ENCODE measurements at places on chromosomes 16 and 17.

DNA sequence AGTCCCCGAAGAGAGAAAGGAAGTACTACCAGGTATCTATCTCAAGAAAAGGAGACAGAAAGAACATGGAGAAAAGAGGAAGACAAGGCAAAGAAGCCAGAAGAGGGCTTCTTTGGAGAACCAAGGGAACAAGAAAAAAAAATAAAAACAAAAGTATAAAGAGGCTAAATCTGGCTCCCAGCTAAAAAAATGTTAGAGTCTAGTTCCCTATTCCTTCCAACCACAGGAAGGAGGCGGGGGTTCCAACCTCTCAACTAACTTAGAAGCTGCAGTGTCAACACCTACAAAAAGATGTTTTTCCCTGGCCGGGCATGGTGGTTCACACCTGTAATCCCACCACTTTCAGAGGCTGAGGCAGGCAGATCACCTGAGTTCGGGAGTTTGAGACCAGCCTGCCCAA is 13.4 kb downstream of the UTP6 start:
- no peak for DNase-seq

DNA sequence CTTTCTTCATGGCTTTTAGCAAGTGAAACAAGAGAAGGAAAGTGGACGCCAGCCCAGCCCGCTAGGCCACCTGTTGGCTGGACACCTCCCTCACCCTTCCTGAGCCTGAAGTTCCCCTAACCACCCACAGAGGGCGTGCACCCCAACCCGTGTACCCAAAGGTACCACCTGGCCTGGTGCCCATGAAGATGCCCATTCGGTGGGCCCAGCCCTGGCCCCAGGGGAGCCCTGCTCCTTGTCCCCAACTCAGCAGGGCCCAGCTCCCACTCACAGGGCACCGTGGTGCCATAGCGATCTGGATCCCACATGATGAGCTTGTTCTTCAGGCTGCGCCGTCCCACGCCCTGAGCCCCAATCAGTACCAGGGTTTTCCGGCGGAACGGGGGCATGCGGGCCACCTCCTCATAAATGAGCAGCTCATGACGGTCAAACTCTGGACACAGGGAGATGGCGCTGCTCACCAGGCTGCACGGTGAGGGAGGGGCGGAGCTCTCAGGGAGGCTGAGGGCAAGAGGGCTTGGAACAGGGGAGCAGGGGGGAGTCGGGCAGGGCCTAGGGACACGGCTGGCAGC is 26.8 kb downstream of the MPP2 start:
- DNase-seq, result no peak

DNA sequence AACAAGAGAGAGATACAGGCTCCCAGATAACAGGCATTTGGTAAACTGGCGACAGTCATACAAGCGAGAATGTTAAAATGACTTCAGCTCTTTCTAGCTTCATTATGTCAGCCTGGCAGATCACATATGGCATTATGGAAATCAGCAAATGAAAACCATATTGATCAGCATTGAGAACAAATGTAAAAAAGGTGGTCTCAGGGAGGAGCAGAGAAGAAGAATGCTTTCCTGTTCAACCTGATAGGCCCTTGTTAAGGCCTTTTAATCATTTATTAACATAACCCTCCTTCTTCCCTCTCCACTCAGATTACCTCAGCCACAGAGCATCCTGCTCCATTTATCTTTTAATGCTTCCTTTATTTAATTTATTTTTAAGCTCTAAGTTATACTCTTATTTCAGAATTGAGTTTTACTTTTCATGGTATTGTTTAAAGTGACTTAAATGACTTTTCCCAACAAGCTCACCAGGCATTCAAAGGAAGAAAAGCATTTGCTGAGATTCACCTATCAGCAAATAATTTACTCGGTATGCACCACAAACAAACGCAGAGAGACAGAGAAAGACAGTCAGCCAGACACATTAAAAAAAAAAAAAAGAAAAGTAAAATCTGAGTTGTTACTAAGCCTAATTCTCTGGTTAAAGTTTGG is 243.9 kb upstream of the TBX2 start:
- no peak for DNase-seq

GRCh38 chr17:82320956-82321927 is 3.8 kb upstream of the CD7 start:
- no peak for DNase-seq

DNA sequence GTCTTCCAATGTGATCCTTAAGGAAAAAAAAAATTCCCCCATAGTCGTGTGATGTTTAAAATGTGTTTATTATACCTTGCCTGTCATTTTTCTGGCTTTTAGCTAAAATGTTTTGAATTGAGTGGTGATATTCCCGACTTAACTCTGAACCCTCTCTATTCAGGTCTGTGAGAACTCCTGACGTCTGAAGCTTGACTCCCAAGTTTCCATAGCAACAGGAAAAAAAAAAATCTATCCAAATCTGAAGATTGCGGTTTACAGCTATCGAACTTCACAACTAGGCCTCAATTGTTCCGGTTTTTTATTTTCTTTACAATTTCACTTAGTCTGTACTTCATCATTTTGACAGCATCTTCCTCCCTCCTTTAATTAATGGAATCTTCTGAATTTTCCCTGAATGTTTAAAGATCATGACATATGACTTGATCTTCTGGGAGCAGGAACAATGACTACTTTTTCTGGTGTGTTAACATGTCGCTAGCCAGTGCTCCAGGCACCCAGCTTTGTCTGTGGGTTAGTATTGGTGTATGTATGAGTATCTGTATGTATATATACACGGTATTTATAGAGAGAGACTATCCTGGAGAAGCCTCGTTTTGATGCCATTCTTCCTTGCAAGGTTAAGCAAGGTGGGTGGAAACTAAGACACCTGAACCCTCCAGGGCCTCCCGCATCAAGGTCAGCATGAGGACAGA is 12.8 kb upstream of the HSBP1 start:
- DNase-seq, result no peak

GRCh38 chr16:13376174-13376573 is 474.8 kb downstream of the SHISA9 start:
- DNase-seq, result no peak

DNA sequence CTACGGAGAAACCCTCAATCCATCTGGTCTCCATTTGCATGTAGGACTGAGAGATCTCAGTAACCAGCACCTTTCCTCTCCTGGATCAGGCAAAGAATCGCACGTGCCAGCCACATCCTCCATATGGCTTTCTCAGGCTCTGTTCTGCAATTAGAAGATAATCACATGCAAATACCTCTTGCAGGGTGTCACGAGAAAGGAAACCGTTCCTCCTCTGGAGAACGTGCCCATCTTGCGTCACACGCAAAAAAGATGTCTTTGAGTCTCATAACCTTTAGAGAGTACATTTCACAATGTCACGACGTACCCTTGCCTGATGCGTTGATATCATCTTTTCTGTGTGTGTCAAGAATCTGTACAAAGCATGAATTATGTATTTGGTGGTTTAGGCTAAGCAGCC is 36.2 kb upstream of the DNAH17 start:
- no peak for DNase-seq

DNA sequence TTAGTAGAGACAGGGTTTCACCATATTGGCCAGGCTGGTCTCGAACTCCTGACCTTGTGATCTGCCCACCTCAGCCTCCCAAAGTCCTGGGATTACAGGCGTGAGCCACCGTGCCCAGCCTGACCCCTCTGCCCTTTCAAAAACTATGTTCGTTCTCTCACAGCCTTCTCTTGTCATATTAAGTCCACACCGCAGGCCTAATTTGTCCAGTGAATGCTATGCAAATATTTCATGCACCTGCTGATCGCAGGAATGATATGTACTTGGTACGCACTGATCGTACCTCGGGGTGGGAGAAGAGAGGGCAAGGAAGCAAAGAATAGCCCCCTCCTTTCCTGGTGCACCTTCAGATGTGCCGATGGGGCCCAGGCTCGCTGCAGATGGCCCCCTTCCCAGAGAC is 3.0 kb upstream of the BIRC5 start:
- no peak for DNase-seq

GRCh38 chr17:77863814-77864161 is 94.7 kb upstream of the TNRC6C start:
- DNase-seq, result peak; percentile 14

DNA sequence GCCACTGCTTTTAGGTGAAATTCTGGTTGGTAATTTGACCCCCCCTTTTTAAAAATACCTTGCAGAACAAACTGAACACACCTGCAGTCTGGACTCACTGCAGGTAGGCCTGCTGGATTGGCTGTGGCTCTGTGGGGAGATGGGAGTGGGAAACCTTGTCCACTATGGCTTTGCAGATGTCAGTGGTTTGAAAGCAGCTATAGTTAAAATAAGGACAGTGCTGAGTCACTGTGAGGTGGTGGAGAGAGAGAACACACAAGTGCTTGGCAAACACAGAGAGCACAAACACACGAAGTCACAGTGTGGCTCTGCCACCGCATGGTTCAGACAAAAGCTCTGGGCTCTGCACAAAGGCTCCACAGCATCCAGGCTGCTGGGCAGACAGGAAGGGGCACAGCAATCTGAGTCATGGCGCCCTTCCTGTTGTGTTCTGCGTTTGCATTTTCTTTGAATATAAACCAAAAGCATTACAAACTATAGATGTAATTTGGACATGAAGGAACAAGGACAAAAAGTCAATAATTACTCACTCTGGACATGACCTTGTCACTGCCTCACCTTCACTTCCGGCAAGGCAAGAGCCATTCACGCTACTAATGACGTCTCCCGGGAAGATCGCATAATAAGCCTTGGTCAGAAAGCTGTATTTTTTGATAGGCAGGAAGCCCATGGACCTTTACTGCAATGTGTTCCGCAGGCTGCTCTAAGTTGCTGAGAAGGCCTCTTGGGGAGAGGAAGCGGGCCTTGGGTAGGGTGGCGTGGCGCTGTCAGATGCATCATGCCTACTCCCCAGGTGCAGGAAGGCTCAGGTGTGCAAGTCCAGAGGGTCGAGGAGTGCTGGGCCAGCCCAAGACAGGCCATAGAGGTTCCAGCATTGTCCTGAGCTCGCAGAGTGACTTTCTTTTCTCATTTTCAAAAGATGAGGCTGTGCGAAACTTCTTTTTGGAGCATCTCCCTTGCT is 60.1 kb upstream of the MED9 start:
- DNase-seq, result peak; percentile 60

- peak; percentile 10 for DNase-seq
Observed at GRCh38 chr17:69326377-69327059, 415 bp downstream of the ABCA5 start.

DNA sequence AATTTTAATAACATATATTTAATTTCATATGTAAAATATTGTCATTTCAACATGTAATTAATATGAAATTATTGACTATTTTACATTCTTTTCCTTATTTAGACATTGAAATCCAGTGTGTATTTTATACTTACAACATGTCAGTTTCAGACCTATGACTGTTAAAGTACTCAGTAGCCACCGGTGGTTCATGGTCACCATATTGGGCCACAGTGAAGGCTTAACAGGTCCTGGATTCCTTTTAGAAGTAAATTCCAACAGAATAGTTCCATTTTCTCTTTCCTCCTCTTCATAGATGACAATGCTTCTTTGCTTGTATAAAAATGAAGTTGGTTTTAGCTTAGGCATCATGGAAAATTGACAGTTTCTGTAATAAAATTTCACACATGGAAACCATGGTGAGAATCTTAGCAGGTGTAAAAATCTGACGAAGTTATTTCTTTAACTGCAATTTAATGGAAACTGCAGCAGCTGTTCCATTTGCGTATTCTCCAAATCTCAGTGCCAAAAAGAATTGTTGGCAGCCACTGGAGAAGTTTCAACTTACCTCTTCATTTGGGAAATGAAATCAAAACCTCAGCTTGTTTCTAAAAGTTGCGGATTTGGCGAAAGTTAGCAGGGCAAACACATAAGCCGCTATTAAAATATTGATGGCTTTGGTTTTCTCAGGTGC is 231.1 kb downstream of the CDH13 start:
- DNase-seq, result no peak

GRCh38 chr17:7019839-7020519 is 2.9 kb upstream of the BCL6B start:
- no peak for DNase-seq

DNA sequence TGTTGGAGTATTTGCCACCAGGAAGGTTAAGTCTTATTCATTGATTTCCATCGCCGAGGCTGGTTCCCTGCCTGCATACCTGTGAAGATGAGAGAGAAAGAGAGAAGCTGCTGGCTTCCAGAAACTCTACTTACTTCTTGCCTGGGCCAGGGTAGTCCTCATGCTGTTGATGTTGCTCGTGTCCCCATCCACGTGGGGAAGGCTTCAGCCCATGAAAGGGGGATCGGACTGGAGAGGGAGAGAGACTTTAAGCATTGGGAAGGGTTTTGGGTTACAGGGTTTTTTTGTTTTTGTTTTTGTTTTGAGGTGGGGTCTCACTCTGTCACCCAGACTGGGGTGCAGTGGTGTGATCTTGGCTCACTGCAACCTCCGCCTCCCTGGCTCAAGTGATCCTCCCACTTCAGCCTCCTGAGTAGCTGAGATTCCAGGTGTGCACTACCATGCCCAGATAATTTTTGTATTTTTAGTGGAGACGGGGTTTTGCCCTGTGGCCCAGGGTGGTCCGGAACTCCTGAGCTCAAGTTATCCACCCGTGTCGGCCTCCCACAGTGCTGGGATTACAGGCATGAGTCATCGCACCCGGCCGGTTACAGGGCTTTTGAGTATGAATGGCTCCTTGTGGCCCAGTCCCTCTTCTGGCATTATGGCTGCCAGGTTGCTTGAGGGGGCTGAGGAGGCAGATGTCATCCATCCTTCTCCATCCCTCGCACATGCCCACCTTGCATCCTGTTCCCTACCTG is 26.6 kb downstream of the ITGB3 start:
- DNase-seq, result peak; percentile 72

GRCh38 chr17:50517504-50518383 is 9.5 kb downstream of the MYCBPAP start:
- no peak for DNase-seq

DNA sequence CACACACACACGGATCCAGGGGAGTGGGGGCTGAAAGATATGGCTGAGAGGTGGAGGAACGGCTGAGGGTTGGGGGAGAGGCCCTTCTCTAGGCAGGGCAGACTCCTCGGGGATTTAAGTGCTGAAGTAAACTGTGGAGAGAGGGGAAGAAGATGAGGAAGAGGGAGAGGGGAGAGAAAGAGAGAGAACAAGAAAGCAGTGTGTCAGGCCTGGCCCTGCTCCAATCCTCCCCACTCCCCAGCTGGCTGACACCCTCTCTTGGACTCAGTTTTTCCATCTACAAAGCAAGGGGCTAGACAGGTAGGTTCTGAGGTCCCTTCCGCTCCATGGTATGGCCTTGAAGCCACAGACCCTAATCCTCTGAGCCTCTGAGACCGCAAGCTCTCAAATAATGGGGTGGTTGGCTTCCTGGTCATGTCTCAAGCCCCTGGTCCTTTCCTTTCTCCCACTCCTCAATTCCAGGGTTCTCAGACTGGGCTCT is 2.0 kb downstream of the VAMP2 start:
- no peak for DNase-seq

DNA sequence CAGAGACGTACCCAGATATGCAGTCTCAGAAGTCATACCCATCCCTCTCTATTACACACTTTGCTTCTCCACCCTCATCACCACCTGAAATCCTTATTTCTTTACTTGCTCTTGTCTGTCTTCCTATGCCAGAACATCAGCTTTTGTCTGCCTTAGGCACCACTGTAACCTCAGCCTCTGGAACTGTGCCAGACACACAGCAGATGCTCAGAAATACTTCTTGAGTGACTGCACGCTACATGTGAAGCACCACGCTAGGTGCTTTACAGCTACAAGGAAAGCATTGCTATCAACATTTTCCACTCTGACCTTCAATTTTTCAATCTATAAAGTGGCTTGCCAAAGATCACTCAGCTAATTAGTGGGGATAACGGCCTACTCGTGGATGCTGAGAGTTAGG is 226.8 kb downstream of the CHD9NB start:
- DNase-seq, result no peak

GRCh38 chr17:76391200-76391715 is 6.8 kb downstream of the SPHK1 start:
- no peak for DNase-seq

GRCh38 chr16:87602821-87603683 is 744 bp downstream of the JPH3 start:
- DNase-seq, result no peak

GRCh38 chr16:27690608-27691007 is 140.7 kb downstream of the KATNIP start:
- peak; percentile 16 for DNase-seq
